ENCODE measurements at places on chromosomes 1 and 21. TPM values are rescaled to one million over a fixed set of nuclear protein-coding genes. Genes with fewer than 3 reads are reported as not detected.

TNFRSF4 gene
- not detected for total RNA-seq

TDRD5 gene
- total RNA-seq: not detected

MCOLN3 gene
- total RNA-seq: not detected

PPM1J gene
- 2.0 TPM for total RNA-seq

TTF2 gene
- 5.4 TPM for total RNA-seq

PTGS2 gene
- total RNA-seq: 55.0 TPM

EPHA10 gene
- total RNA-seq: not detected

PLEKHN1 gene
- total RNA-seq: not detected

CHIA gene
- not detected for total RNA-seq

TSTD1 gene
- 37.9 TPM for total RNA-seq

All from pericardium fibroblast (primary cell).